ENCODE measurements at places on chromosomes 13 and 19.

GRCh38 chr19:1082165-1082927, 12.8 kb downstream of the POLR2E start:
- no peak for DNase-seq

DNA sequence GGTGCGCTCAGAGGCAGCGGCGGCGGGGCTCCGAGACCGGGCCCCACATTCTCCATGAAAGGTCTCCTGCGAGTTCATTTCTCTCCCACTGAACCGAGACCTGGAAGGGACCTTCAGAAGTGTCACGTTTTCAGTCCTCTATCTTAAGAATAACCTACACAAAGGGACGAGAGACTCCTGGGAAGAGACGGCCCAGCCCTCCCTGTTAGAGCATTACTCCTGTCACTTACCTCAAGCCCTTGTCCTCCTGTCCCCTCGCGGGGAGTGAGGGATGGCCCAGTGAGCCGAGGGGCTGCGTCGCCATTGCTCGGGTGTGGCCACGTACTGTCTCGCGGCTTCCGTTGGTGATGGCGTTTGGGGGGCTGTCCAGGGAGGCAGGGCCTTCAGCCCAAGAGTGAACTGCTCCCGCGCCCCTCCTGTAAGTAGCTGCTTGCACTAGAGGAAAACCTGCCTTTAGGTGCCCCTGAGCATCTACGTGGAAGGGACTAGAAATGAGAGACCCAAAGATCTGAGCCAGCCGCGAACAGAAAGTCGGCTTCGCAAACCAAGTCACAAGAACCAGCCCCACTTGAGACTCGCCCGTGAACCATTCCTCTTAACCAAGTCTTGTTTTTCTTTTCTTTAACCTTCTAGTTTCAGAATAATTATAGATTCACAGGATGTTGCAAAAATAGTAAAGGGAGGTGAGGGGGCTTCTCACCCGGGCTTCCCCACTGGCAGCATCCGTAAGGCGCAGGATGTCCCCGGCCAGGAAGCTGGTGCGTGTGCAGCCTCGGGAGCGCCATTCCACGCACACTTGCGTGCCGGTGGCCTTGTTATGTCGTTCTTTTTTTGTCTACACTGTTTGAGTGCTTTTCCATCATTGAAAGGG, 21.1 kb upstream of the NDUFS7 start:
- no peak for DNase-seq

GRCh38 chr19:6073858-6074708, 36.2 kb downstream of the RFX2 start:
- no peak for DNase-seq

- DNase-seq = no peak
Observed at GRCh38 chr13:110466266-110466915, 95.1 kb downstream of the RAB20 start.

GRCh38 chr13:43448605-43449336, 338.0 kb downstream of the ENOX1 start:
- DNase-seq = no peak

DNA sequence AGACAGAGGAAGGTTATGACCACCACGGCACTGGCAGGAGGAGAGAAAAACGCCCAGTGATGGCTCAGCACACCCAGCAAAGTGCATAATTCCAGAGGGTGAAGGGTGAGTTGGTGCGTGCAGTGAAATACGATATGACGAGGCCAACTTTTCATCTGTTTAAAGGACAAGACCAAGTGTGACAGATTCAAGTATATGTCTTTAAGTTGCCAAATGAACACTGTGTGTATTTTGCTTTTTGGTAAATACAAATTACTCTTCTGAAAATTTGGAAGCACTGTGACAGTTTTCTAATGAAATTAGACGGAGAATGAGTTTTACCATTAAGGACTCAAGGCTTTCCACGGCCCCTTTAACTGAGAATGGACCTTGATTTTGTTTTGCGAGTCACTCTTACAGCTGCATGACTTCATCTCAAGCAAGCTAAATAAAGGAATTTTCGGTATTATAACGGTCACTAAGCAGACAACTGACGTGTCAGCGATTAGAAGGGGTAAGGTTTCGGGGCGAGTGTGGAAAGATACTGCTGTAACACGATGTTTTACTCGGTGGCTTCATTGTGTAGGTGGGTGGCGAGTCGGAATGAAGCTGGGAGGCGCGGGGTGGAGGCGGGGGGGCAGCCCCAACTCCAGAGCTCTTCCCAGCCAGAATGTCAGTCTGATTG, 22.8 kb downstream of the COL4A2 start:
- DNase-seq = no peak

DNA sequence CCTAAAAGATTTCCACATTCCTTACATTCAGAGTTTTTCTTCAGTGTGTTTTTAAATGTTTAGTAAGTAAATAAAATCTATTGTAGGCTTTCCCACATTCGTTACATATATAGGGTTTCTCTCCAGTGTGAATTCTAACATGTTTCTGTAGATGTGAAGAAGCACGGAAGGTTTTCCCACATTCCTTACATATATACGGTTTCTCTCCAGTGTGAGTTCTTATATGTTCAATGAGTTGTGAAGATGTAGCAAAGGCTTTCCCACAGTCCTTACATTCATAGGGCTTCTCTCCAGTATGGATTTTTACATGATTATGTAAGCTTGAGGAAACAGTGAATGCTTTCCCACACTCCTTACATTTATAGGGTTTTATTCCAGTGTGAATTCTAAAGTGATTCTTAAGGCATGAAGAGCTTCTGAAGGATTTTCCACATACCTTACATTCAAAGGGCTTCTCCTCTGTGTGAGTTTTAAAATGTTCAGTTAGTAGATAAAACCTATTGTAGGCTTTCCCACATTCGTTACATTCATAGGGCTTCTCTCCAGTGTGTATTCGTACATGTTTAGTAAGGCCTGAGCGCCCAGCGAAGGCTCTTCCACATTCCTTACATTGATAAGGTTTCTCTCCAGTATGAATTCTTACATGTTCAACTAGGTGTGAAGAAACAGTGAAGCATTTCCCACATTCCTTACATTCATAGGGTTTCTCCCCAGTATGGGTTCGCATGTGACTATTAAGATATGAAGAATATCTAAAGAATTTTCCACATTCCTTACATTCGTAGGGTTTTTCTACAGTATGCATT, 18.2 kb downstream of the ZNF121 start:
- no peak for DNase-seq

DNA sequence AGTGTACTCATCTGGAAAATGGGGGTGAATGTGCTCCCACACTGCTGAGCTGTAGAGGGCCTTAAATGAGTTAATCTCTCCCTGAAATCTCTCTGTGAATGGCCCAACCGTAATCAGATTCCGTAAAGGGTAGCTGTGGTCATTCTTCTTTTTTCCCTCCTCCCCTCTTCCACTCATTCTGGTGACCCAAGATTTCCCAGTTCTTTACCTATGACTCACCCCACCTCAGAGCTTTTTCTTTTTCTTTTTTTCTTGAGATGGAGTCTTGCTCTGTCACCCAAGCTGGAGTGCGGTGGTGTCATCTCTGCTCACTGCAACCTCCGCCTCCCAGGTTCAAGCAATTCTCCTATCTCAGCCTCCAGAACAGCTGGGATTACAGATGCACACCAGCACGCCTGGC, 33.3 kb upstream of the MUC16 start:
- DNase-seq = no peak

GRCh38 chr19:14511229-14511593, 7.0 kb downstream of the DNAJB1 start:
- no peak for DNase-seq

DNA sequence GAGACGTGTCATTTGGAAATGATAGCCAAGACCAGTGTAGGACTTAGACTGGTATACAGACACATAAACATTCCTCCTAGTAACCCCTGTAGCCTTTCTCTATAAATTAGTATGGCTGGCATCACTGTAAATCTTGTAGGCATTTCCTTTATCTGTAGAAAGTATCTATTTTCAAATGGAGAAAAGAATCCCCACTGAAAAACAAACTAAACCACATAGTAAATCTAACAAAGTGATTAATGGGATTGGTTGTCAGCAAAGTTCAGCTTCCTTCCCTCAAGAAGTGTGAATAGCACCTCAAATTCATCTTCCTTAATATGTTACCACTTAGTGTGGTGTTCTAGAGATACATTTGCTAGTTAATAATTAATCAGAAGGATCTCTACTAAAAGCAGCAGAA, 119.4 kb upstream of the NBEA start:
- DNase-seq = no peak

DNA sequence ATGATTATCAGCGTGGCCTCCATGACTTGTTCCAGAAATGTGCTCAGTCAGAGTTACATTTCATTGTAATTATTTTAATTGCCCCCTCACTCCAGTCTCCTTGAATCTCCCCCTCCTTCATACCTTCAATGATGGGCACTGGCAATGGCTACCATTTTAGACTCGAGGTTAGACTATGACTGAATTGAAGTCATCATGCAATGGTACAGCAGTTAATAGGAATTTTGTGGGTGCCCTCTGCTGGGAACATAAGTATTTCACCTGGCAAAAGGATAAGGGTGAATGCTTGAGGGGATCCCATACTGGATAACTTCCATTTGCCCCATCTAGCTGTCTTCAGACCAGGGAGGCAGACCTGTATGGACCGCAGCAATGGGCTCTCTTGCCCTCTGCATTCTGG, 32.2 kb upstream of the USP12 start:
- DNase-seq = no peak

GRCh38 chr13:41668130-41668757, 210.9 kb downstream of the RGCC start:
- DNase-seq = no peak

- DNase-seq = no peak
Observed at GRCh38 chr19:14566712-14567077, 5.2 kb downstream of the NDUFB7 start.

- DNase-seq = no peak
Observed at GRCh38 chr13:58666331-58666730, 1034.8 kb downstream of the PCDH17 start.

DNA sequence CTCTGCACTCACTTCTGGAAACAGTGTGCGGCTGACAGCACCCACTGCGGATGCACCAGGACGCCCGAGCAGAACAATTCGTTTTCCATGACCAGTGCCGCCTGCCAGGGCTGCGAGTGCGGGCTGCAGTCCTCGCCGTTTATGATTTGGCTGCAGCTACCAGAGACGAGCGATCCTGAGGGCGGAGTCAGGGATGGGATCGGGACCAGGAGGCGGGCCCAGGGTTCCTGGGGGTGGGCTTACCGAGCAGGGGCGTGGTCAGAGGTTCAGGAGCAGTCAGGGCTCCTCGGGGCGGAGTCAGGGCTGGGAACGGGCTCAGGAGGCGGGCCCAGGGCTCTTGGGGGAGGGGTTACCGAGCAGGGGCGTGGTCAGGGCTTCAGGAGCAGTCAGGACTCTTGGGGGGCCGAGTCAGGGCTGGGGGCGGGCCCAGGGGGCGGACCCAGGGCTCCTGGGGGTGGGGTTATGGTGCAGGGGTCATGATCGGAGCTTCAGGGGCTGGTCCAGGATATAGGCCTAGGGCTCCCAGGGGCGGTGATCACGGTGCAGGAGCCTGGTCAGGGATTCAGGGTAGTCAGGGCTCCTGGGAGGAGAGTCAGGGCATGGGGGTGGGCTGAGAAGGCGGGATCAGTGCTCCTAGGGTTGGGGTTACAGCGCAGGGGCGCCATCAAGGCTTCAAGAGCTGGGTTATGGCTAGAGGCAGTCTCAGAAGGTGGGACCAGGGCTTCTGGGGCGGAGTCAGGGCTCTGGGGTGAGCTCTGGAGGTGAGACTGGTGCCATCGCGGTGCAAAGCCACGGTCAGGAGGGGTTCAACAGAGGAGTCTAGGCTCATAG, 1.7 kb downstream of the KLK4 start:
- DNase-seq = no peak

GRCh38 chr13:110471156-110471832, 90.2 kb downstream of the RAB20 start:
- no peak for DNase-seq

GRCh38 chr13:99255271-99255670, 2.9 kb downstream of the GPR18 start:
- DNase-seq = no peak

GRCh38 chr19:48370955-48371354, 6.8 kb downstream of the SYNGR4 start:
- DNase-seq = no peak

GRCh38 chr19:58047672-58048071, 11.4 kb upstream of the ZNF135 start:
- no peak for DNase-seq

DNA sequence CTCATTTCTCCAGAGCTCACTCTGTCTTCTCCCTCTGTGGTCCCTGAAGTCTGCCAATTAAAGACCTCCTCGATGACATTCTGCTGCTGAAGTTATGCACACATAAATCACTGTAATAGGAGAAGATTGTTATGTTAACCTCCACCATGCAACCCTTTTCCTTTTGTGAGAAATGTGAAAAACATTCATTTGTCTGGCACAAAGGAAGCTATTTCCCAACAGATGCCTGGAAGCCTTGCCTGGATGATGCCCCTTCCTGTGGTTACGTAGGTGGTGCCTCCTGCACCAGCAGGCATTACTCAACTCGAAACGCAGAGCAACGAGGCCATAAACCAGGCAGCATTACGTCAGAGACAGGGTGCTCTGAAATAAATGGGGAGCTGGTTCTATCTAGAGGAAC, 327.4 kb upstream of the ZNF507 start:
- no peak for DNase-seq

- no peak for DNase-seq
Observed at GRCh38 chr13:38346764-38347163, 2.9 kb upstream of the UFM1 start.

DNA sequence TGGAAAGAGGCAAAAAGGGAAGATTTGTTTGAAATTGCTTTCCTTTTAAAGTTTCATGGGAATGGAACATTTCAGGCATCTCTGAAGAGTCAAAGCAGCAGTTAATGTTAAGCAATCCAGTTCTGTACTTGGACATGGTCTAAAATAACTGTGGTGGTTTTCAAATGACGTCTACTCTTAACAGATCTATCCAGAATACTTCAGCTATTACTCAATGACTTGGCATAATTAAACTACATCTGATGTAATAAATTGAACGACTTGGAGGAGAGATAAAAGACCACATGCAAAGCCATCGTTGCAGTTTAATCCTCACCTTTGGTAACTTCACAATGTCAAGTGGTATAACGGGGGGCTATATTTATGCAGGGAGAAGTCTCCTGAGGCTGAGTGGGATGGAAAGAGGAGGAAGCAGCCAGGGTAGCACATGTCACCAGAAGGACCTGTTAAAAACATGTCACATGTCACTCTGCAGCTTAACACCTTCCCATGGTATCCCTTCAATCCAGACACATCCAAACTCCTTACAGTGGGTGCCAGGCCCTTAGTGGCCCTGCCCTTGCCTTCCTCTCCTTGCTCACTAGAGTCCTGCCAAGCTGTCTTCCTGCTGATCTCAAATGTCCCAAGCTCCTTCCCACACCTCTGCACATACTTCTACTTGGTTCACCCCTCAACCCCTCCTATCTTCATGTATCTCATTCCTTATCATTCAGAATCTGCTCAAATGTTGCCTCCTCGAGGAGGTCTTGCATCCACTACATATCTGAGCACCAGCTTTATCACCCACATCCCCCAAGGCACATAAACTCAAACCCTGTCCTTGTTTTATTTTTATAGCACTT, 327.8 kb downstream of the SUCLA2 start:
- no peak for DNase-seq

DNA sequence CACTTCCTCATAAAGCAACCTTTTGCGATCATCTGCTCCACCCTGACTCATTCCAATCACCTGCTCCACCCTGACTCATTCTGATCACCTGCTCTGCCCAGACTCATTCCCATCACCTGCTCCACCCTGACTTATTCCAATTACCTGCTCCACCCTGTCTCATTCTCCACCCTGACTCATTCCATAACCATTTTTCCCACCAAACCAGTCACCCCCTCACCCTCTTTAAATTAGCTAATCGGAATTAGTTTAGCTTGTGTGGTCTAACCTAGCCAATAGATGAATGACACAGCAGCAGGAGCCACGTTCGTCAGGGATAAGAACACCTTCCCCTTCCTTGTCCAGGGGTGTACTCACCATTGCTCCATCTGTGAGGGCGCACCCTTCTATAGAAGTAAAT, 134.0 kb downstream of the COG6 start:
- DNase-seq = no peak
